Right renal cortex interstitium (tissue), 3 donors: ENCODE measurements at places on chromosomes 12 and 14.

- DNase-seq = no peak
Measured at GRCh38 chr12:112309797-112310196, 72.4 kb downstream of the HECTD4 start.

DNA sequence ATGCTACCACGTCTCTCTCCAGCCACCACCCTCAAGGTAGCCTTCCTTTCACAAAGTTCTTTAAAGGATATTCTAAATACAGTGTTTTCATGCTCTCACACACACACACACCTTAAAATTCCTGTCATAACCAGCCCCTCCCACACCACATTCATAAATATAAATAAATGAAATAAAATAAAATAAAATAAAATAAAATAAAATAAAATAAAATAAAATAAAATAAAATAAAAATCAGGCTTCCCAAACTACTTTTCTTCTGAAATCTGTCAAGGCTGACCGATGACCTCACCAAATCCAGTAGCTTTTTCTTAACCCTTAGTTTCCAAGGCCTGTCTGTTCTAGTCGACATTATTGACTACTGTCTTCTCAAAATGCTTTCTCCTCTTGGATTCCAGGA is 378.4 kb downstream of the SEC23A start:
- DNase-seq = no peak

- no peak for DNase-seq
Measured at GRCh38 chr12:109951136-109951535, 45.0 kb downstream of the GIT2 start.

DNA sequence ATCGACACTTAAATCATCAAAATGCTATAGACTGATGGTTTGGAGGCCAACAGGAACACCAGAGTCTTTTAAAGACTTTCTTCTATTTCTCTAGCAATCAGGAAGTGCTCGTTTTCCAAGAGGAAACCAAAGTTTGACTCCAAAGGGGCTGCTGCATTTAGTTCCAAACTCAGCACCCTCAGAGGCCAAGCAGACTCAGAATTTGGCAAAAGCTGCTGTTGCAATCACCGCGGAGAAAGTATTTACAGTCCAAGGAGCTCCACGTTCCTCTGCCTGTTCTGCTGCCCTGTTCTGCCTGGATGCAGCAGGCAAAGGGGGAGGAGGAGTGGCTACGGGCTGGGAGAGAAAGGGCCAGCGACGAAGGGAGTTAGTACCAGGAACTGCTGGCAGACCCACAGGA is 325.1 kb downstream of the BCL11B start:
- peak; percentile 29 for DNase-seq

DNA sequence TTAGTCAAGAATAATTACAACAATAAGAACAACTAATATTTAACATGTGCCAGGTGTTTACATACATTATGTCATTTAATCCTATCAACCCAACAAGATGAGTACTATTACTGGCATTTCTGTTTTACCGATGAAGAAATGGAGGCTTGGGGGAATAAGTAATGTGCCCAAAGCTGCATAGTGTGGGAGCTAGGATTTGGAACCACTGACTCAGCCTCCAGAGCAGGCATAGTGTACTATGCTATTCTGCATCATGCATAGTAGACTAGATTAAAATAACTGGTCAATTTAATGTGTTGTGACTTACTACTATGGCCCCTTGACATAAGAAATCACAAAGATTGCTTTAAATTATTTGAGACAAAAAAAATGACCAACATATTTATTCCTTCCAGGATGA is 9.5 kb downstream of the GPR19 start:
- DNase-seq = no peak

DNA sequence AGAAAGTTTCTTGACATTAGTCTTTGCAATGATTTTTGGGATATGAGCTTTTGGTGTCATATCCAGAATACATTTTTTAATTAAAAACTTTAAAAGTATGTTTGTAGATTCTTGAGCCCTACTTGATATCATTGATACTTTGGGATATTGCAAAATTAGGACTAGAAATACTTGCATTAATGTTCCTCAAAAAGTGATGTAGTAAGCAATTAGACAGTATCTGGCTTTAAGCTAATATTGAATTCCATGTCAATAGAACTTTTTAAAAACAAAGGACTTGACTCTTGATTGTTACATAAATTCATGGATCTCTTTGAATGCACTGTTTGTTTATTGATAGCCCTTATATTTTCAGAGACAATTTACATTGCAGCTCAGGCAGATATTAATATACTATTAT is 15.6 kb downstream of the PEX5 start:
- no peak for DNase-seq

DNA sequence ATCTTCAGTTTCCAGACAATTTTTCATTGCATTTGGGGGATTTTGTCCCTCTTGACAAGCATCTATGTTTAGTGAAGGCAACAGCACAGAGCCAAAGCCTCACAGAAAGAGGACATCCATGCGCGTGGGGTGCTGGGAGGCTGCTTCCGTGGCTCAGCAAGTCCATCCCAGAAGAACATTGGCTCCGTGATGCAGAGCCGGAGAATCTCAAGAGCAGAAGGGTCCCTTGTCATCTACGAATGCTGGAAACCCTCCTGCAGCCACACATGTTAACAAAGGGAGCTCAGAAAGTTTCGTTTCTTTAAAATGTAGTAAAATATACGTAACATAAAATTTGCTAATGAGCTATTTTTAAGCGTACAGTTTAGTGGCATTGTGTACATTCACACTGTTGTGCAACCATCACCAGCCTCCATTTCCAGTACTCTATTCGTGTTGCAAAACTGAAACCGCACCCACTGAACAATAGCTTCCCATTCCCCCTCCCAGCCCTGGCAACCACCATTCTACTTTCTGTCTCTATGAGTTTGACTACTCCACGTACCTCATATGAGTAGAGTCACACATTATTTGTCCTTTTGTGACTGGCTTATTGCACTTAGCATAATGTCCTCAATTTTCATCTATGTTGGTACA is 185.9 kb downstream of the TTC7B start:
- no peak for DNase-seq

DNA sequence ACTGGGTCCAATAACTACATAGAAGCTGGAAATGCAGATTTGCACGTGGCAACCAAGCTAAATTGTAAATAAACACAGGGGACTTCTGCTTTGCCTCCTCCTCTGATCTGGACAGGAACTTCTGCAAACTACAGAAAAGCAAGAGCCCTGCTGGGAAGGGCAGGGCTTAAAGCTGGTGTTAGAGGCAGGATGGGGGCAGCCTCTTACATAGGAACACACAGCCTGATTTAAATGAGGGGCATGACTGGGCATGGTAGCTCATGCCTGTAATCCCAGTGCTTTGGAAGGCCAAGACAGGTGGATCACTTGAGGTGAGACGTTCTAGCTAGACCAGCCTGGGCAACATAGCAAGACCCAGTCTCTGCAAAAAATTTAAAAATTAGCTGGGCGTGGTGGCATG is 46.7 kb downstream of the ERH start:
- DNase-seq = no peak

GRCh38 chr12:570435-570920 is 92.8 kb downstream of the NINJ2 start:
- DNase-seq = no peak

- DNase-seq = no peak
Measured at GRCh38 chr14:68574906-68575305, 218.0 kb downstream of the ZFP36L1 start.

DNA sequence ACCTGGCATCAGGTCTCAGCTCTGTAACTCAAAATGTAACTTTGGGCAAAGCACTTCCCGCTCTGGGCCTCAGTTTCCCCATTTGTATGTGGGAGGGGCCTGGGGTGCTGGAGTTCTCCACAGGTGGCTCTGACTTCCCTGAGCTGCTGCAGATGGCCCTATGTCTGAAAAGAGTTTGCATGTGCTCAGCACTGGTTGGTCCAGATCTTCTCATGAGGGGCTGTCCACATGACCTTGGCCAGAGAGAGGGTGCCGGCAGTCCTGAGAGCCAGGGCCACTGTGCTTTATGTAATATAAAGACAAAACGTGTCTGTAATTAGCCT is 7.2 kb upstream of the CACNA2D4 start:
- DNase-seq = no peak

GRCh38 chr12:124273630-124274029 is 21.3 kb upstream of the RFLNA start:
- no peak for DNase-seq

DNA sequence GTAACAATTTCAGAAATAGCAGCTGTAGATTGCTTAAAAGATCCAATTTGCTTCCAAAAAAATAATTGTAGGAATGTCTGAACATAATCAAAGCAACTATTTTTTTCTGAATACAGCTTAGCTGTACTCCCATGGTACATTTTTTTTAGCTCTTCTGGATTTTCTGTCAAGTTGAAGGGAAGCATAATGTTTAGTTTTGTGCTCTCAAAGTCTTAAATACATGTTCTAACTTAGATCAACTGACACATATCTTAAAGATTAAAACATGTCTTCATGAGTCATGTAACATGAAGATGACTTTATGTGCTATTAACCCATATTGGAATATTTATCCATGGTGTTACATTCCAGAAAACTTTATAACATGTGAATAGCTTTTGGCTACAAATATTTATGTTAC is 255.7 kb downstream of the BTG1 start:
- DNase-seq = no peak

- DNase-seq = no peak
Measured at GRCh38 chr12:22100958-22101748, 55.1 kb downstream of the CMAS start.

DNA sequence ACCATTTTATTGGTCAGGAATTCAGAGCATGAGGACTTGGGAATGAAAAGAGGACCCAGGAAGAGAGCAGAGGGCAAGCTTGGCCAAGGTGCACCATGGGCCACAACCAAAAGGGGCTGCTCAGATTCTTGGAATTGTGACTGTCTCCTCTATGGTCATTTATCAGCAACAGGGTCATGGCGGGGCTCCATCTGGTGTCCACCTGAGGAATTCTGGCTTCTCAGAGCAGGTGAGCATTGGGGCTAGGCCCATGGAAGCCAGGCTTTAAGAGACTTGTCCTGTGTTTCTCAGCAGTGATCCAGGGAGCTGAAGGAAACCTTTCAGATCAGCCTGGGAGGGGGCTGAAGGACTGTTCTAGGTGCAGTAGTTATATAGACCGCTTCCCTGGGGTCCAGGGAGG is 2.6 kb upstream of the RIN3 start:
- no peak for DNase-seq

DNA sequence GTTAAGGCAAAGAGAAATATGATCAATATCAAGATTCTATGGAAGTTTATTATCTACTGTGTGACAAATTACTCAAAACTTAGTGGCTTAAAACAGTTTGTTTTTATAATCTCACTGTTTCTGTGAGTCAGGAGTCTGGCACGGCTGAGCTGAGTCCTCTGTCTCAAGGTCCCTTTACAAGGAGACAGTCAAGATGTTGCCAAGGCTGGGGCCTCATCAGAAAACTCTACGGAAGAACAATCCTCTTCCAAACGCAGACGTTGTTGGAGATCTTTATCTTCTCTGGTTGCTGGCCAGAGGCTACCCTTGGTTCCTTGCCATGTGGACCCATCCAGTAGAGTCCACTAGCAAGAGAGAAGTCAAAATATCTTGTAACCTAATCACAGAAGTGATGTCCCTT is 100.6 kb upstream of the CCND2 start:
- no peak for DNase-seq

- DNase-seq = no peak
Measured at GRCh38 chr12:119447126-119447525, 112.6 kb downstream of the CCDC60 start.

DNA sequence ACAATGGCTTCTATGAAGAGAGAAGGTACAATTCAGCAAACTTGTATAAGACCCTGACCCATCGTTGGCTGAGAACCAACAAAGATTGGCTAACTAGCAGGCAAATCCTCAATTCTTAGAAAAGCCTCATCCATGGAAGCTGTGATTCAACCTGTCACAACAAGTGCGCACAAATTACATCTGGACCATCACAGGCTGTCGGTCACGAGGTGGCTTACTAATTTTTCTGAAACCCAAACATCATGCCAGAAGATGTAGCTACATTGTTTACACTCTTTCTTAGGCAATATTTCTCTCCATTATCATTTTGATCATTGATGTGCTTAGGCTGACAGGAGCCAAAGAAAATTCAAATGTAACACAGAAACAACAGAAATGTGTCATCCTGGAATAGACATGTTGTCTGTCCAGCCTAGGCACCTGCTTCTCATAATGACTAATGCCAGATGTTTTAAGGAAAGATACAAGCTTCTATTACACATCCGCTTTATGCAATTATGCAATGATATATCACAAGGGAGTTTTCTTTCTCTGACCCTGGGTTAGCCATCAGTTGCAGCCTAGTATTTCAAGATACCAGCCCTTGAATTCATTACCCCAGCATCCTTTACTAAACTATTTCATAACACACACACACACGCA is 92.9 kb upstream of the DIO2 start:
- no peak for DNase-seq

DNA sequence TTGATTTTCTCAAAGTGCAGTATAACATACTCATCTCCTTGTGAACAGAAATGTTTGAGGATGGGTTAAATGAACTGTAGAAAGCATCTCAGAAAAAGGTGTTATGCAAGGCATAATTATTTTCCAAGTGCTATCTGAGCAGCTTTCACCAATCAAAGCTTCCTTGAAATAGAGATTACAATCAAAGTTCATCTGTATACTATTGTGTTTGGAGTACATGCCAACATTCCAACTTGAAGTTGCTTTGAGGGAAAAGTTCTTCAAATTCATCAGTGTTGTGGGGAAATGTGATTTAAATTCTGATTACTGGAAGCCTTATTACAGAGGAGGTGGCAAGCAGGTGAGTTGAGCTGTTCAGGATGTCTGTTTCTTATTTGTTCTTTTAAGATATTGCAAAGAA is 68.2 kb downstream of the TMTC2 start:
- no peak for DNase-seq

DNA sequence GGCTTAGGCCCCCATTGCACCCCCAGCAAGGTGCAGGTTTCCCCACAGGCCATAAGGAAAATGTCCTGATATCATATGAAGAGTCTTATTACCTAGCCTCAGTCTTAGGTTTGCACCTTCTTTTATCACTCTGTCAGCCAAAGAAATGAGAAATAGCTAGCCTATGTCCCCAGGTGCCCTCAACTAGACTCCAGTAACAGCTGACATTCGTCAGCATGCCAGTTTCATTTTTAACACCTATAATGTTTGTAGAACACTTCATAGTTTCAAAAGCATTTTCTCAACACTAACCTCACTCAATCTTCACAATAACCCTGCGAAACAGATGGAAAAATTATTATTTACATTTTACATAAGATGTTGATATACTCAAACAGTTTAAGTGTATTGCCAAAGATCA is 24.0 kb upstream of the OR10P1 start:
- DNase-seq = no peak

DNA sequence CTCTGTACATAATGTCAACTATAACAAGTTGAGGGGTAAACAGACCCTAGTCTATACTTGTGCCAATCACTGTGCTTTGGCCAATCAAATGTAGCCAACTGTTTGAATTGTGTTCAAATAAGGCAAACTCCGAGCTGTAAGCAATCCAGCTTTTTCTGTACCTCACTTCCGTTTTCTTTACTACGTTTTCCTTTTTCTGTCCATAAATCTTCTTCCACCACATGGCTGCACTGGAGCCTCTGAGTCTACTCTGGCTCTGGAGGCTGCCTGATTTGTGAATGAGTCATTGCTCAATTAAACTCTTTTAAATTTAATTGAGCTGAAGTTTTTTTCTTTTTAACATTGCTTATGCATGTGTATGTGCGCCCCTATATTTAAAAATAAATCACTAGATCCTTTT is 29.7 kb downstream of the CLEC1A start:
- no peak for DNase-seq
